Thoracic aorta (tissue), 2 donors: ENCODE measurements at places on chromosomes 12 and 14. TPM values are rescaled to one million over a fixed set of nuclear protein-coding genes. Genes with fewer than 3 reads are reported as not detected.
A peak's percentile ranks its signal among the peaks of the same experiment; 100 is the strongest.

GRCh38 chr14:96928779-96929380, 131.7 kb downstream of the VRK1 start:
- DNase-seq, result no peak
- no peaks in the 10 kb centered on the region for H3K27me3 ChIP-seq
- no peak overlapping the region for H3K27ac ChIP-seq

Gene KRT4
- total RNA-seq, result not detected

DNA sequence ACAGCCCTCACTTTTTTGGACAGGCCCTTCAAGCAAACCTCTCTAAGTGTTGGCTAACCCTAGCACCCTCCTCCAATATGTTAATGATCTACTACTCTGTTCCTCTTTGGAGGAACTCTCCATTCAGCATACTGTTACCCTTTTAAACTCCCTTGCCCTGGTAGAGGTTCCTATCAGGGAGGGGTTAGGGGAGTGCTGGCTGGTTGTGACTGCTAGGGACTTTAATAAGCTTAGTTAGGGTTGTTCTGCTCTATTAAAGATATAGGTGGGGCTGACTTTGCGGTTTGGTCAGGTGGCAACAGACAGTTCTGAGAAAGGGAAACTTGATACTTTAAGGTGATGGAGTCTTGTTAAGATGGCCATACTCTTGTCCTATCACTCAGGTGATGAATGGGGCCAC, 301.5 kb upstream of the FBXO33 start:
- no peak overlapping the region for H3K27ac ChIP-seq
- H3K4me1 ChIP-seq, result no peaks in the 10 kb centered on the region
- H3K36me3 ChIP-seq, result no peaks in the 10 kb centered on the region
- DNase-seq, result no peak

DNA sequence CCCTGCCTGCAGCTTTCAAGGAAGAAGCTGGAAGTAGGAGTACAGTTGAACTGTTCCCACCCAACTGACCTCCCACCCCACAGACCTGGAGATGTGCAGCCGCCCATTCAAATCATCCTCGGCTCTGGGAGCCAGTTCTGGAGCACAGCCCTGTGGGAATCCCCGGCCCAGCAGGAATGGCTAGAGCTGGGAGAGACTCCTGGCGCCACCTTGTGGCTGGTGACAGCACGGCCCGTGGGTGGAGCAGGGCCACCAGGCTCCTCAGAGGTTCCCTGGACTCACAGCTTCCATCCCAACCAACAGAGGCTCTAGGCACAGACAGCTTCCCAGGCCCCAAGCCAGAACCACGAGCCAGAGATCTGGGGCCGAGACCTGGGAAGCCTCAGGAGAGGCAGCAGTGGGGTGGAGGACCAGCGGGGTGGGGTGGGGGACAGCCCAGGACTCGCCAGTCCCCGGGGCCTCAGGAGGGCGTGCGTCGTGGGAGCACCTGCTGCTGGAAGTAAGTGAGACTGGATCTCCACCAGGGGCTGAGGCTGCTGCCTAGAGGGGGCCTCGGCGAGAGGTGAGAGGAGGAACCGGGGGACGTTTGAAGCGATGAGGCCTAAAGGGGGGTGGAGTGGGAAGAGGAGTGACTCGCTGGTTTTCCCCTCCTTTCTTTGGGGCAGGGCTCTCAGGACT, 43.4 kb downstream of the RNF34 start:
- no peak overlapping the region for H3K27ac ChIP-seq
- H3K4me1 ChIP-seq, result peaks cover 9% of the 10 kb centered on the region
- H3K27me3 ChIP-seq, result no peaks in the 10 kb centered on the region
- H3K36me3 ChIP-seq, result peaks cover 23% of the 10 kb centered on the region
- no peak overlapping the region for H3K4me3 ChIP-seq

- no peak for DNase-seq
- H3K4me3 ChIP-seq, result no peak overlapping the region
- peaks cover 21% of the 10 kb centered on the region for H3K4me1 ChIP-seq
- no peak overlapping the region for H3K27ac ChIP-seq
- no peaks in the 10 kb centered on the region for H3K36me3 ChIP-seq
Measured at GRCh38 chr12:114241973-114242434, 163.9 kb downstream of the TBX5 start.

- H3K27ac ChIP-seq, result no peak overlapping the region
- no peak for DNase-seq
- no peaks in the 10 kb centered on the region for H3K36me3 ChIP-seq
- H3K27me3 ChIP-seq, result no peaks in the 10 kb centered on the region
- H3K4me1 ChIP-seq, result peaks cover 25% of the 10 kb centered on the region
- H3K4me3 ChIP-seq, result no peak overlapping the region
Measured at GRCh38 chr12:51959211-51959610, 7.7 kb downstream of the ACVR1B start.

DNA sequence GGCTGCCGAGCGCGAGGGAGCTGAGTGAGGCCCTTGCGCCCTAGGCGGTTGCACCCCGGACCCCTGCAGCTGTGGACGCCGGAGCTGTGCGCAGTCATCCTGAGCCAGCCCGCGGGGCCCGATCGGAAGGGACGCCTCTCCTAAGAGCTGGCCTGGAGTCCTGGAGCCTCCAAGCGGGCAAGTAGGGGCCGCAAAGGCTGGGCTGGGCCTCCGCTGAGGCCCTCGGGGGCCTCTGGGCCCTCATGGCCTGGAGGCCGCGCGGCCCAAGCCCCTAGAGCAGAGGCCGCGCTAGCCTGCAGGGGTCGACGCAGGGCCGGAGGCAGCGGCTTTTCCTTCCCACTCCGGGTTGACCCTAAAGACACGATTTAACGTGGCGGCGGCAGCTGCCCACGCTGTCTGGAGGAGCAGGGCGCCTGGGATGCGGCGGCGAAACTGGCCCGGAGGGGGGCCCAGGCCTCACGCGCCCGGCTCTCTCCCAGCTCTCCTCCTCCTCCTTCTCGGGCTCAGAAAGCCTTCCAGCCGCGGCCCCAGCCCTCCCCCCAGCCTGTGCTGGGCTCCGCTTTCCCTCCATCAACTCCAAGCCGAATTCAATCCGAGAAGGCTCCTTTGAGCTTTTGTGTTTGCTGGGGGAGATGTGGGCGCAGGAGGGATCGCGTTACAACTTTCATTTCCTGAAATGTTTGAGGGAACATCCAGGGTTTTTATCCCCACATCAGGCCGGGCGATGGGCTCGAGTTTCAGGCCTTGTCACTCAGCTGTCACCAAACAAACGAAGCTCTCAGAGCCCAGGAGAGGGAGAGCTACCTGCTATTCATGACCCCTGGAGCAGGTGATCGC, 11.6 kb downstream of the SIX1 start:
- H3K36me3 ChIP-seq, result no peaks in the 10 kb centered on the region
- peaks cover 17% of the 10 kb centered on the region for H3K27me3 ChIP-seq
- peak overlapping the region; percentile 66 for H3K4me3 ChIP-seq
- H3K4me1 ChIP-seq, result no peaks in the 10 kb centered on the region
- no peak for DNase-seq
